IPS DF 6.9 (cell line): ENCODE measurements at places on chromosomes 5 and 9.

- no peak for DNase-seq
These were observed 297.9 kb downstream of the KCTD16 start for GRCh38 chr5:144468571-144468970.

DNA sequence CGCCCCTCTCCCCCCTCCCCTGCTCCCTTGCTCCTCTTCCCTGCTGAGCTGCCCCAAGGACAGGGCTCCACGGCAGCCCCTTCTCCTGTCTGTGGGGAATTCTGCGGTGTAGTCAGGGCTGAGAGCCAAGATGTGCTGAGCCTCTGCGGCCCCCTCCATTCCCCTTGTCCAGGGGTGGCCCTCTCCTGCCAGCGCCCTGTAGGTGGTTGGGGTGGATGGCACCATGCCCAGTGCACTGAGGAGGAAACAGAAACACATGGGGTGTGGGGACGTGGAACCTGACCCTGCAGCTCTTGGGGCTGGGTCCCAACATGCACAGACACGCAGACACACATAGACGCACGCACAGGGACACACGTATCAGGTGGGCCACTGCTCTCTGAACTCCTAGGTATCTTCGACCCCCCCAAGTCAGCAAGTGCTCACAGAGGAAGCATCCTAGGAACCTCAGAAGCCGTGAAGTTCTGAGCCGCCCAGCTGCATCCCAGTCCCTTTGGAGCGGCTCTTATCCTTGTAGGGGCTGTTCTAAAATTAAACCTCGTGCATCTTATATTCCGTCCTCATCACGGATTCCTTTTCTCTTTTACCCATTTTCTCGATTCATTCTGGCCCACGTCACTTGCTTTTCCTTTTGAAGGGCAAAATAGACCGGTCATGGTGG is 64.8 kb downstream of the HMCN2 start:
- no peak for DNase-seq

DNA sequence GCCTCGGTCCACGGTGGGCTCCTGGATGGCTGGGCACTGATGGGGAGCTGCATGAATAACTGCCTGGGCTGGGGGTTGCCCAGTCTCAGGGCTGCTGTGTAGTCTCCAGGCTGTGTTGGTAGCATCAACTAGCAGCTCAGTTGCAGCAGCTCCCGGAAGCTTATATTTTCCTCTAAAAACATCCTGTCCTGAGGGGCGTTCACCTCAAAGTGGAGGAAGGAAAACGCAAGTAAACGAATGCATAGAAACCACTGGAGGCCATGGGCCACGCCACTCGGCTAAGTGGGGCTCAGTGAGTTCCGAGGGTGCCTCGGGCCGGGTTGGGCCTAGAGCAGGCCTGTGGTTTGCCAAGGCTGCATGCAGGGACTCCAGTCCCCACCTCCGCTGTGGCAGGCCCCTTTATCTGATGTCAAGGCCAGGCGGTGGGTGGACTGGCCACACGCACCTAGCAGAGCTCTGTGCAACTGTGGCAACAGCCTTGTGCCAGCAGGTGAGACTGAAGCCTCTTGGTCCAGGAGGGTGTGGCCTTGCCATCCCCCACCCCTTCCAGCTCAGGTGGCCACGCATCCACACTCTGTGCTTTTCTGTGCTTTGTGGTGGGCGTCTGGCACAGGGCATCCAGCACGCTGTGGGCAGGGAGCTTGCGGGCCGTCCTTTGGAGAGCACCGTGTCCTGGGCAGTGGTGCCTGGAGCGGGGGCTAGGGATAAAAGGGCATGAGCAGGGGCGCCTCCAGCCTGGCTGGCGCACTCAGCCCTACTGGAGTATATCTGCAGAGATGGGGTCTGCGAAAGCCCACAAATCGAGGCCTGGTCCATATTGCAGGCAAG is 15.1 kb downstream of the TCF7 start:
- no peak for DNase-seq

GRCh38 chr9:99814359-99814758 is 7.3 kb upstream of the NR4A3 start:
- DNase-seq = no peak

DNA sequence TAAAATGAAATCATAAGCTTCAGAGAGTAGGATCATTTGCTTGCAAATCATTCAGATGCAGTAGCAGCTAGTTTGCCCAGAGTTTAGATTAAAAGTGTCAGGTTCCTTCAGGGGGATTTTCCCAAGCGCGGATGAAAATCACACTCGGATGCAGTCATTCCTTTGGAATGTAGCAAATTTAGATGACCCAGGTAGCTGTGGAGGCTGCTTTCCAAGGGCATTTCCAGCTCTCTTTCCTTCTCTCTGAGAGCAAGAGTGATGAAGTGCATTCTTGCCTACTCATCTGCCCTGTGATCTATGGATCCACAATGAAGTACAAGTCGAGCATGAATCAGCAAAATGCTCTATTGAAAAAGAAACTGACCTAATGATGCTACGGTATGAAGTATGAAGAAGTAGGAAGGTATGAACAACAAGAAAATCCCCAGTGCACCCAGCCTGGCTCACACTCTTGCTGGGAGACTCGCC is 200.2 kb downstream of the PLK2 start:
- peak; percentile 22 for DNase-seq

GRCh38 chr5:176648474-176649194 is 1.4 kb downstream of the TSPAN17 start:
- no peak for DNase-seq

GRCh38 chr9:130243015-130243881 is 22.3 kb upstream of the HMCN2 start:
- DNase-seq = no peak

DNA sequence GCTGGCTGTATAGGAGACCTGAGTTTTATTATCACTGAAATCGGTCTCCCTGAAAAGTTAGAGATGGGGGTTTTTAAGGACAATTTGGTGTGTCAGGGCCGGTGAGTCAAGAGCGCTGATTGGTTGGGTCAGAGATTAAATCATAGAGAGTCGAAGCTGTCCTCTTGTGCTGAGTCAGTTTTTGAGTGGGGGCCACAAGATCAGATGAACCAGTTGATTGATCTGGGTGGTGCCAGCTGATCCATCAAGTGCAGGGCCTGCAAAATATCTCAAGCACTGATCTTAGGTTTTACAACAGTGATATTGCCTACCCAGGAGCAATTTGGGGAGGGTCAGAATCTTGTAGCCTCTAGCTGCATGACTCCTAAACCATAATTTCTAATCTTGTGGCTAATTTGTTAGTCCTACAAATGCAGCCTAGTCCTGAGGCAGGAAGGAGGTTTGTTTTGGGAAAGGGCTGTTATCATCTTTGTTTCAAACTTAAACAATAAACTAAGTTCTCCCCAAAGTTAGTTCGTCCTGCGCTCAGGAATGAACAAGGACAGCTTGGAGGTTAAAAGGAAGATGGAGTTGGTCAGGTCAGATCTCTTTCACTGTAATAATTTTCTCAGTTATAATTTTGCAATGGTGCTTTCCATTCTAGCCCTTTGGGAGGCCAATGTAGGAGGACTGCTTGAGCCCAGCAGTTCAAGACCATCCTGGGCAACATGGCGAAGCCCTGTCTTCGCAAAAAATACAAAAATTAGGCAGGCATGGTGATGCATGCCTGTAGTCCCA is 31.6 kb upstream of the RFK start:
- no peak for DNase-seq

GRCh38 chr9:21473236-21473635 is 8.9 kb downstream of the IFNE start:
- no peak for DNase-seq

DNA sequence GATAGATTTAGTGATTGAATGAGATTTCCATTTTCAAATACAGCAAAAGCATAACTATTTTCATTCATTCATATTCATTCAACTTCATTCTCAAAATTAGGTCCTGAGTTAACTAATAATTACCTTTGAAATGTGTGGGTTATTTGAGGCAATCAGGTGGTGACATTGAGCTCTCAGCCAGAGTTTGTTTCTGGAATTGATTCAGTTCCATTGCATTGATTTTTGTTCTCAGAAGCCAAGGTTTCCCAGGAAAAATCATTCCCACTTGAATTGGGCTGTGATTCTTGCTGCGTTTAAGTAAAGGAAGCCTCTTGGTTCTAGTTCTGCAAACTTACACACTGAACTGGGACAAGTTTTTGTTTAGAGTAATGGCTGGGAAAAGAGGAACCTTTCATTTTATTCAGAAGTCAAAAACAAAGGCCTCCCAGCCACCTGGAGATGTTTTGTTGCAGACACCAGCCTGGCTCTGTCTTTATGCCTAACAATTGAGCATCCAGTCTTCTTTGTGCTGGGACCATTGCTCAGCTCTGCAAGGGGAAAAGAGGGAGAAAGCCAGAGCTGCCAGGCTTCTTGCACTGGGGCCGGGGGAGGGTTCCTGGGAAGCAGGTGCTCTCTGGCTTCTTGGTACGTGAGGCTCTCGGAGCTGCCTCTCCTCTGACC is 198.6 kb downstream of the TRIO start:
- DNase-seq = no peak

DNA sequence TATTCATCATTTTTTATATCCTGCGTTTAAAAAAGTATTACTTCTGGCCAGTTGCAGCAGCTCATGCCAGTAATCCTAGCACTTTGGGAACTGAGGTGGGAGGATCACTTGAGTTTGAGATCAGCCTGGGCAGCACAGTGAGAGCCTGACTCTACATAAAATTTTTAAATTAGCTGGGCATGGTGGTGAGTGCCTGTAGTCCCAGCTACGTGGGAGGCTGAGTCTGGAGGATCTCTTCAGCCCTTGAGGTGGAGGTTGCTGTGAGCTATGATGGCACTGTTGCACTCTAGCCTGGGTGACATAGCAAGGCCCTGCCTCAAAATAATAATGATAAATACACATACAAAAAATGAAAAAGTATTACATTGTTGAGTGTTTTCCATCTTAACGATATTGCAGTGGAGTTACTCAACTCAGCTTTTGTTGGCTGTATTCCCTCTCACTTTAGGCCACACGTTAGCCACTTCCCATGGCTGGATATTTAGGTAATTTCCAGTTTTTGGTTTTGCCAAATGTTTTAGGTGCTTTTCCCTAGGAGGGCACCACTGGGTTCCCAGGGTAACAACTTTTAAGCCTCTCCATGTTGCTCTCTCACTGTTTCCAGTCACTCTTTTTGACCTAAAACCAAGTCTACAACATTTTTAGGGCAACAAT is 20.6 kb downstream of the SHB start:
- no peak for DNase-seq

- DNase-seq = no peak
These were observed 273.4 kb downstream of the DENND1A start for GRCh38 chr9:123656565-123656964.

- peak; percentile 45 for DNase-seq
These were observed 66.4 kb upstream of the FER start for GRCh38 chr5:108681079-108681921.

DNA sequence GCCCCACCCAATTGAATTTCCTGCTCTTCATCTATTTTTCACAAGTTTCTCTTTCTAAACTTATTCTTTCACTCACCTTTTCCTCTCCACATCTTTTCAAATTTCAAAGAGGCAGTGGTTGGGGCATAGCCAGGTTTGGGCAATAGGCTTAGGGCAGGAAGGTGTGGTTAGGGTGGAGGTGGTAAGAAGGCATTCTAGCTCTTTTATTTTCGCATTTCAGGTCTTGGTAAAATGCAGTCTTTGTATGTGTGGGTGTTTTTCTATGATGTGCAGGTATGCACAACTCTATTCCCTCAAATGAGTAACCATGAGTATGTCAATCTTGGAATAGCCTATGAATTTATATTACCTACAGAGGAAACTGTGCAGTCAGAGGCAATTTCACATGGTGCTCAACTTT is 129.8 kb upstream of the IFNE start:
- no peak for DNase-seq

- DNase-seq = no peak
These were observed 64.4 kb upstream of the PCAT7 start for GRCh38 chr9:94490465-94490864.

- no peak for DNase-seq
These were observed 606.2 kb downstream of the TLE4 start for GRCh38 chr9:80177949-80178480.

GRCh38 chr9:87708986-87709728 is 16.8 kb upstream of the CTSL start:
- no peak for DNase-seq

- DNase-seq = no peak
These were observed 107.6 kb downstream of the PLPP1 start for GRCh38 chr5:55427157-55427556.

DNA sequence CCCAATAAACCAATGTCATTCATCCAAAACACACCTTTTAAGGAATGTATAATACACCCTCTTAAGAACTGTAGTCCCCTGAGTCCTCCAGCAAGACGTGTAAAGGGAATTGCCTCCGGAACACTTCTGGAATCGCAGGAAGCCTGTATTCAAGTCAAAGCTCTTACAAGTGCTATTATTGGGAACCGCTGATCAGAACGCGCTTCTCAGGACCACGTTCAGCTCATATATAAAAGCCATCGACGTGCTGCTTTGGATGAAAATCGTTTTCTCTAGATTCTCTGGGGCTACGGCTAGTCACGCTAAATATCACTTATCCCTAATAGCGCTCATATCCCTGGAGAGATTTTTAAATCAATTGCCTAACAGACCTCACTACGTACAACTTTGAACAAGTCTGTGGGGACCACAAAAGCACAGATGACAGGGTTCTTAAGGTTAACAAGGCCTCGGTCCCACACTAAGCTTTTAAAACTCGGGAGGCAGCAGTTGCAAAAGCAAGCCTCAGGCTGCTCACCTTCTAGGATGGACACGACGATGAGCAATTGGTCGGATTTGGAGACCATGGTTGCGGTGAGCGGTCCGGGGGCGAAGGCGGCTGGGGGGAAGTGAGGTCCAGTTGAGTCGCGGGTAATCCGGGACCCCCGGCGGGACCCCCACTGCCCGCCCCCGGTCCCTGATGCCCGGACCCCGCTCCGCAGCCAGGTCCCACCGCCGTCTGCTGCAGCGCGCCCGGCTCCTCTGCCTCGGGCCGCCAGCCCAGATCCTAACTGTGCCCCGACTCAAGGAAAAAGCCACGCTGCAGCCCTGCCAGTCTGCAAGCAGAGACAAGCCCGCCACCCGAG is 548 bp downstream of the CEP120 start:
- no peak for DNase-seq

- no peak for DNase-seq
These were observed 15.5 kb upstream of the FSD1L start for GRCh38 chr9:105432247-105432842.

- no peak for DNase-seq
These were observed 110.9 kb downstream of the NTRK2 start for GRCh38 chr9:84780385-84780784.
